Pulmonary artery endothelial cell (primary cell): ENCODE measurements at places on chromosomes 5 and 9. TPM values are rescaled to one million over a fixed set of nuclear protein-coding genes. Genes with fewer than 3 reads are reported as not detected.

Gene SHOC1
- total RNA-seq = not detected in 2 replicates

Gene MARCHF11
- not detected in 2 replicates for total RNA-seq

Gene MSH3
- 8.4 and 9.3 TPM in 2 replicates for total RNA-seq

Gene SPATA31D4
- not detected in 2 replicates for total RNA-seq

Gene CD274
- total RNA-seq = 39.2 and 44.7 TPM in 2 replicates

Gene FCN2
- not detected in 2 replicates for total RNA-seq

Gene NR2F1-AS1
- 15.0 and 17.1 TPM in 2 replicates for total RNA-seq

Gene IFNA2
- not detected in 2 replicates for total RNA-seq

Gene SH3GL2
- 0.14 and 0.79 TPM in 2 replicates for total RNA-seq

Gene RABL6
- 85.5 and 96.1 TPM in 2 replicates for total RNA-seq

Gene SPATA31C1
- total RNA-seq = not detected in 2 replicates

Gene SEMA5A
- 0.04 and 0.40 TPM in 2 replicates for total RNA-seq

Gene FAT2
- total RNA-seq = under 0.01 and 0.14 TPM in 2 replicates

Gene IRX1
- not detected in 2 replicates for total RNA-seq

Gene RANBP17
- total RNA-seq = 6.9 and 12.3 TPM in 2 replicates

Gene EPB41L4A
- total RNA-seq = 13.4 and 18.3 TPM in 2 replicates

Gene PRRT1B
- total RNA-seq = not detected in 2 replicates

Gene PCDHB8
- total RNA-seq = 0.04 and 0.07 TPM in 2 replicates

Gene SLC34A3
- not detected in 2 replicates for total RNA-seq

Gene CNTFR
- total RNA-seq = not detected in 2 replicates

Gene OGN
- not detected in 2 replicates for total RNA-seq

Gene GABRA1
- not detected in 2 replicates for total RNA-seq

Gene IL5
- not detected in 2 replicates for total RNA-seq

Gene ATG10
- 4.0 and 4.8 TPM in 2 replicates for total RNA-seq

Gene HRH2
- total RNA-seq = 0.26 TPM in 1 of 2 replicates, not detected in the other

Gene GCNT4
- total RNA-seq = 0.07 and 0.20 TPM in 2 replicates

Gene PCDHGB6
- total RNA-seq = 2.0 and 2.1 TPM in 2 replicates

Gene ZBED3
- total RNA-seq = 1.7 and 3.6 TPM in 2 replicates

Gene LCN12
- total RNA-seq = not detected in 2 replicates

Gene TIMD4
- not detected in 2 replicates for total RNA-seq

Gene DPYSL3
- 138 and 161 TPM in 2 replicates for total RNA-seq

Gene DIMT1
- 44.6 and 50.6 TPM in 2 replicates for total RNA-seq

Gene GPR150
- total RNA-seq = 0.20 and 0.32 TPM in 2 replicates

Gene RNF180
- 5.0 and 6.8 TPM in 2 replicates for total RNA-seq

Gene CCNB1
- 119 and 260 TPM in 2 replicates for total RNA-seq

Gene HAPLN1
- total RNA-seq = not detected in 2 replicates

Gene PCDHAC2
- 2.0 and 2.5 TPM in 2 replicates for total RNA-seq

Gene CTXN3
- not detected in 2 replicates for total RNA-seq

Gene SCGB3A2
- not detected in 2 replicates for total RNA-seq

Gene IL4
- not detected in 2 replicates for total RNA-seq

Gene LOX
- 25.5 and 36.9 TPM in 2 replicates for total RNA-seq

Gene RNF183
- not detected in 2 replicates for total RNA-seq

Gene PRDM9
- total RNA-seq = not detected in 2 replicates

Gene SLC1A3
- total RNA-seq = 0.07 TPM in 1 of 2 replicates, not detected in the other

Gene SLC36A3
- total RNA-seq = not detected in 2 replicates

Gene DBH
- not detected in 2 replicates for total RNA-seq

Gene AQP3
- 0.20 and 0.78 TPM in 2 replicates for total RNA-seq

Gene LCN15
- total RNA-seq = not detected in 2 replicates

Gene CDKN2A
- 2.0 and 6.9 TPM in 2 replicates for total RNA-seq

Gene RPL7A
- 2,356 and 2,883 TPM in 2 replicates for total RNA-seq

Gene PCDHB14
- total RNA-seq = 0.53 and 0.78 TPM in 2 replicates

Gene C9orf50
- total RNA-seq = not detected in 2 replicates

Gene PPP3R2
- total RNA-seq = not detected in 2 replicates
